Hematopoietic multipotent progenitor cell treated with erythropoietin and hydrocortisone succinate and interleukin-3 and kit ligand, for 6 days (in vitro differentiated cells): ENCODE measurements at places on chromosomes 7 and 10.

DNA sequence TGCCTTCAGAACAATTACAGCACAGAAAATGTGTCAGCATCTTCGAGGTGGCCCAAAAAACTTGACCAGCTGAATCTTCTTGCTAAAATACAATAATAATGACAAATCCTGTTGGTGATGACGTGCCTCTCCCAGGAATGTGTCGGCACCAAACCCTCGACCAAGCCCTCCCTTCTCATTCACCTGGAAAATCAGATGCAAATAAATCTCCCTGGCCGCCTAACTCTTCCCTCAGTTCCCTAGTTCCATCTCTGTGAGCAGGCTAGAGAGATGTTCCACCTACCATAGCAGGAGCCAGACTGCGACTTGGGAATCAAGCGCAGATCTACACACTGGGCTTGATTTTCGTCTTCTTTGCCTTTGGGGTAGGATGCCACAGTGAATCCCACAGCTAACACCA is 4.1 kb downstream of the PRSS1 start:
- DNase-seq: no peak

GRCh38 chr10:43843321-43844101 is 194.8 kb upstream of the ZNF32 start:
- DNase-seq: no peak

DNA sequence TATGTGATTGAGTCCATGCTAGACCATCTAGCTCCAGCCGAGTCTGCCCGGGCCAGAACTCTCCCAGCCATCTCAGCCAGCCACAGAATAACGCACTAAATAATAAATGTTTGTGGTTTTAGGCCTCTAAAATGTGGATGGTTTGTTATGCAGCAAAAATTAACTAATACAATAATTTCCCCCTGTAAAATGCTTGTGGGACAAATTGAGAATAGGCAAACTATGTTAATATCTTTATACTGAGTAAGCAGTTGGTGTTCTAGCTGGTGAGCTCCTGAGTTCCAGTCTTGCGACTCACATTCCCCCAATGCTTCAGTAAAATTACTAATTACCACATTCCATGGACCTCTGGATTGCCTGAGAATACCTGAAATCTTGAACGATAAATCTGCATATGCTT is 316.8 kb upstream of the NFE2L3 start:
- no peak for DNase-seq

DNA sequence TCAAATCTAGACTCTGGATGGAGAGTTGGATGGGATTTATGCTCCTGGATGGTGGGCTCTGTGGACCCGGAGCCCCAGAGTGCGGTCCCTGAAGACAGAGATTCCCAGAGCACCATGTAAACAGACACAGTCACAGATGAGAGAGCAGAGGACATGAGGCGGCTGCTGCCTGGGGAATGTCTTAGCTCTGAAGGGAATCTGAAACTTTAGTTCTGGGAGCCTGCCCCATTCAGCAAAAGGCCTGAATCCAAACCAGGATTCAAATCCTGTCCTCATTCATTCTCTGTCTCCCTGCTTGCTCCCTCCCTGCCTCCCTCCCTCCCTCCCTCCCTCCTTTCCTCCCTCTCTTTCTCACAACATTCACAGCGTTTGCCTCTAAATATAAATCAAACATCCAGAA is 49.5 kb upstream of the CALD1 start:
- no peak for DNase-seq
